Activated CD4-positive, alpha-beta T cell treated with anti-CD3 and anti-CD28 coated beads, Interleukin-2, amount 50 U/mL, for 4 hours (primary cell): ENCODE measurements at places on chromosomes 12 and 14.

DNA sequence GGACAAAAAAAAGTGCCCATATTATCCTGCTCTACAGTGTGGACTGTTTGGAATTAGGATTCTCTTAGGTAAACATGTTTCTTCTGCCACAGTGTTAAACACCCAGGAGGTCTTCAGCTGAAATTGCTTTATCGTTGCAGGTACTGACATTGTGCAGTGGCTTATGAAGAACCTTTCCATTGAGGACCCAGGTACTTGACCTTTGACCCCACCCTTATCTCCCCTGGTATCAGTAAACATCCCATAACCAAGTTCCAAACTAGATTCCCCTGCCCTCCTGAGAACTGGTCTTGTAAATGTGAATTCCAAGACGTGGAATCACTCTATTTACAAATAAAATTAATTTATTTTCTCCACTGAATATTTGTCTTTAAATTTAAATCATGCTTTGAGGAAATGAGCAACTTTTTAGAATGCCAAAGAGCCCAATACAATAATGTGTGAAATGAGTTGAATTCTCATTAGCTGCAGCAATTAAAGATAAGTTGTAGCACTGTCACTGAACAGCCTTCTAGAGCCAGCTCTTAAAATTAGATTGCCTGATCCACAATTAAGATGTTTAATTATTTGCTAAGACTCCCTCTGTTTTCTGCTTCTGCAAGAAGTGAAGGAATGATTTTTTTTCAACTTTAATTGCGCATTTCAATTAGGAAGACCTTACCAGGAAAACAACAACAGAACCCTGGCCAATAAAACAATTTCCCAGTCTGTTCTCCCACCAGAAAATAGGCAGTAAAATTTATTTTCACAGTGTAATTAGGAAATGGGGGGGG lies 439.3 kb downstream of the DPF3 start:
- no peak for DNase-seq

DNA sequence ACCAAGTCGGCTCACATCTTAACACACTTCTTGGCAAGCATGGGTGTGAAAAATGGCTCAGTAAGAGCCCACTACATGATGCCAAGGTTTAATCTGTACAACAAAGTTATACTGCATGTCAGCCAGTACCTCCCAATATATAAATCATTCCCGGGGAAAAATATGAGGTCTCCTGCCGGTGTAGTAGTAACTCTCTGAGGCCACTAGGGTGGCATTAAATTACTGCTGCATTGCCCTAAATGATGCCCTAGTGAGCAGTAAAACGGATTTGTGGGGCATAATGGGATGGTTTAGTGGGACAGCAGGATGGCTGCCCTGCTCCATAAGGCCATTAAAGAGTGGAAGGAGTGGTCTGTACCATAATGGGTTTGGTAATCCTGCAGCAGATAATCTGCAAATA lies 267.7 kb downstream of the MED13L start:
- DNase-seq = no peak

GRCh38 chr12:76623931-76624330 lies 64.4 kb upstream of the OSBPL8 start:
- DNase-seq = no peak

DNA sequence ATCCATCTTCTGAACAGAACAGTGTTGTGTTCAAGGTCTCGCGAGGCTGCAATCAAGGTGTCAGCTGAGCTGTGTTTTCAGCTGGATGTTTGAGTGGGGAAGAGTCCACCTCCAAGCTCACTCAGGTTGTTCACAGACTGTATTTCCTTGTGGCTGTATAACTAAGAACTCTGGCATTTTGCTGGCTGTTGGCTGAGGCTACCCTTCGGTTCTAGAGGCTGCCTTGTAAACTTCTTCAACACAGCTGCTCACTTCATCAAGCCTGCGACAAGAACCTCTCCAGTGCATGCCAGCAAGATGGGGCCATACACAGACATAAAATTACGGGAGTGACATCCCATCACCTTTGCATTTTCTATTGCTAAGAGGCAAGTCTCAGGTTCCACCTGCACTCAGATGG lies 12.7 kb downstream of the FOS start:
- DNase-seq = no peak

DNA sequence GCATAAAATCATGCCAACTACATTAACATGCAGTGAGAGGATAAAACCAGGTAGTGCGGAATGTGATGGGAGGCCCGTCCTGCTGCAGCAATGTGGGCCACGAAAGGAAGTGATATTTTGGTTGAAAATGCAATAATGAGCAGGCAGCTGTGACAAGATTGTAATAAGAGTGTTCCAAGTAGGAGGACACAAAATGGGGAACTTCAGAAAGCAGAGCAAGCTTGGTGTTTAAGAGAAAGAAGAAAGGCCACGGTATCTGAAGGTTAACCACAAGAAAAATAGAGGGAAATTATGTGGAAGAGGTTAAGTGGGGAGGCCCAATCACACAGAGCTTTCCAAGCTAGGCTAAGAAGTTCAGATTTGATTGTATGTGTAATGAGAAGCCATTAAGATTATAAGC lies 34.3 kb downstream of the OVCH1 start:
- DNase-seq = no peak

DNA sequence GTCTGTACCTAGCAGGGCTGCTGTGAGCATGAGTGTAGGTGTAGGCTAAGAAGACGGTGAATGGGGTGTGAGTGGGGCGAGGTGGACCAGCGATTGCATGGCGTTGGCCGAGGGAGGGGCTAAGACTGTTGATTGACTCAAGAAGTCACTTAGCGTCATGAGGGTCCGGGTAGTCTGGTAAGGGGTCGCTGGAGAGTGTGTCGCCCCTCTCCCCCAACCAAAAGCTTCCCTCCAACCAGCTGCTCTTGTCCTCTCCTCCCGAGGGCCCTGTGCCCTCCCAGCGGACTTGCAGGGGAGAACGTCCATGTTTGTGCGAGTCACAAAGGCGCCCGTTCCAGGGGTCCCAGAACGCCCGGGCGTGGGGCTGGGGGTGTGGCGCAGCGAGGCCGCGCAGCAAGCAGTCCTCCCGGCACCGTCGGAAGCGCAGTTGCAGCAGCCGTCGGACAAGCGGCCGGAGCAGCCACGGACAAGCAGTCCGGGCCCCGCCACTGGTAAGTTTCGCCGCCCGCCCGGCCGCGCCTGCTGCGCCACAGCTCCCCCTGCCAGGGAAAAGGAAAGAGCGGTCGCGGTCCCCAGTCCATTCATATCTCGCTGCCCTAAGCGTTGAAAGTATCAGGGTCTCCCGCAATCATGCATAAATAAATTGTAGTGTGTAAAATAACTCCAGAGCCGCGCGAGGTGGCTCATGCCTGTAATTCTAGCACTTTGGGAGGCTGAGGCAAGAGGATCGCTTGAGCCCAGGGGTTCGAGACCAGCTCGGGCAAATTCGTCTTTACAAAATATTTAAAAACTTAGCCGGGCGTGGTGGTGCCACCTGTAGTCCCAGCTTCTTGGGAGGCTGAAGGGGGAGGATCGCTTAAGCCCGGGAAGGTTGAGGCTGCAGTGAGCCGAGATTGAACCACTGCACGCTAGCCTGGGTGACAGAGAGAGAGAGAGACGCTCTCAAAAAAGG lies at the start of gene CCDC63:
TSS of gene CCDC63 (plus strand) at position 373 of the 952 bp plus-strand sequence. CDS start 5,968 bp downstream, outside the sequence.
- DNase-seq = peak; percentile 9

GRCh38 chr12:11648514-11649412 lies 711 bp upstream of the ETV6 start:
- peak; percentile 61 for DNase-seq

GRCh38 chr12:104108755-104109445 lies 29.1 kb downstream of the NFYB start:
- DNase-seq = peak; percentile 87

DNA sequence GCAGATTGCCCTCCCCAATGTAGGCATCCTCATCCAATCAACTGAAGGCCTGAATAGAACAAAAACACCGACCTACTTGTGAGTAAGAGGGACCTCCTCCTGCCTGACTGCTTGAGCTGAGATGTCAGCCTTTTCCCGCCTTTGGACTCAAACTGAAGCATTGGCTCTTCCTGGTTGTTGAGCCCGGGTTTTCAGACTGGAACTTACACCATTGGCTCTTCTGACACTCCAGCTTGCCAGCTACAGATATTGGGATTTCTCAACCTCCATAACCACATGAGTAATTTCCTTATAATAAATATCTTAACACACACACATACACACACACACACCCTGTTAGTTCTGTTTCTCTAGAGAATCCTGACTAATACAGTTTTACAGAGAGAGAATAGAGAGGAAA lies 173.4 kb upstream of the NTF3 start:
- DNase-seq = no peak

- no peak for DNase-seq
Measured at GRCh38 chr12:49946497-49946896, 4.0 kb upstream of the AQP2 start.

DNA sequence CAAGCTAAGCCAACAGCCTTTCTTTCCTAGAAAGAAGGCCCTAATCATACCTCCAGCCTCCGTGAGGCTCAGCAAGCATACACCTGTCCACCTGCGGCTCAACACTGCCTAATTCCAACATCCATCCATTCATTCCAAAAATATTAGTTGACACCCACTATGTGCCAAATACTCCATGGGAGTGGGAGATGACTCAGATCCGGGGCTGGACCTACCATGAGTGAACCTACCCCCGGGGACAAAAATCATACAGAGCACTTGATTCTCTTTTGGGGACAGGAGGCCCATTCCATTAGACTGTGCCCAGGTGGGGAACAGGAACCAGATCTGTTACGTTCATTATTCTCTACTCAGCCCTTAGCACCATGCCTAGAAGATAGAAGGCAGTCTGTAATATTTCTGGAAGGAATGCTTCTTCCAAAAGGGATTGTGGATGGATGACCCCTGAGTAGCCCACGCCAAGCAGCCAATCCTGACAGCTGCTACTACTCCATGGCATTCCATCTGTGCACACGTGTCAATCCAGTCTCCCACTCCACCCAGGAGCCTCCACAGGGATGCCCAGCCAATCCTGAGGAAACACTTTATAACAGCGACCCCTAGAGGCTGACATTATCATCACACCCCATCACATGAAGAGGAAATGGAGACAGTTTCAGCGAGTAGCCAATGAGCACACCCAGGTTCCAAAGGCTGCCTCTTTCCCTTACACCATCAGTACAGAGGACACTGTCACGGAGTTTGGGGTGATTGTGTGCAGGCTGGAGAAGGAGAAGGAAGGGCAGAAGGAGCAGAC lies 170.7 kb downstream of the ESRRB start:
- DNase-seq = no peak

DNA sequence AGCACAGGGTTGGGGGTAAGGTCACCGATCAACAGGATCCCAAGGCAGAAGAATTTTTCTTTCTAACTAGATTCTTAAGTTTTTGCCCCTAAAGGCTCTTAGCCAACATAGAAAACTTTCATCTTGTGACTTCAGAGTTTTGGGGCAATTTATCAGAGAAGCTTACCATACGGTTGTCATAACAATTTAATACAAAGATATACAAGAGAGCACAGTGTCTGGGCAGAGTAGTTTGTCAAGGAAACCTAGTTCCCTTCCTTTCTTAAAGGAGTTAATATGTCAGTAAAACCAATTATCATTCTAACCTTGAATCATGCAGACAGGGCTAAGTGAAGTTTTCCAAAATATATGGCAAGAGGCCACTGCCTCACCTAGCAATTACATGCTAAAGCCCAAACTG lies 18.4 kb downstream of the NR2C1 start:
- DNase-seq = no peak

DNA sequence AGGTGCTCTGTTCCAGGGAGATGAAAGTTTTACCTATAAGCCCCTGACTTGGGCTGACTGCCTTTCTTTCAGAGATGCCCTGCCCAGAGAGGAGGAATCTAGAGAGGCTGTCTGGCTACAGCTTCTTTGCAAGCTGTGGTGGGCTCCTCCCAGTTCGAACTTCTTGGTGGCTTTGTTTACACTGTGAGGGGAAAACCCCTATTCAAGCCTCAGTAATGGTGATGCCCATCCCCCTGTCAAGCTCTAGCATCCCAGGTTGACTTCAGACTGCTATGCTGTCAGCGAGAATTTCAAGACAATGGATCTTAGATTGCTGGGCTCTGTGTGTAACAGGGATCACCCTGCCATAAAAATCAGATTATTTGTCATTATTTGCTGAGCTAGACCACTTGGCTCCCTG lies 377.6 kb downstream of the FLRT2 start:
- no peak for DNase-seq

DNA sequence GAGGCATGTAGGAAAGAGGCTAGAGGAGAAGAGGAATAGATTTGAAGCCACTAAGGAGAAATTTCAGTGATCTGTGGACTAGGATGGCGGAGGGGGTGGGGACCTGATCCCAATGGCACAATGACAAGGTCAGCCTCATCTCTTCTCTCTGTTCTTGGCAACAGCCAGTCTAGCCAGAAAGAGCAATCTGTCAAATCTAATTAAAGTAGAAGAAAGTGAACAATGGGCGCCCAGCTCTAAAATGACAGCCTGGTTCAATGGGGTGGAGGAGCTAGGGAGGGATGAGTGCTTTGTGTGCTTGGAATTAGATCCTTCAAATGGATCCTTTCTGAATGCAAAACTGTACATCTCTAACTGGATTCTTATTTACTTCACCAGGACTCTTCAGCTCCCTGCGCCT lies 37.2 kb upstream of the TUBA1C start:
- no peak for DNase-seq

GRCh38 chr14:30882431-30882830 lies 8.1 kb downstream of the COCH start:
- DNase-seq = no peak

DNA sequence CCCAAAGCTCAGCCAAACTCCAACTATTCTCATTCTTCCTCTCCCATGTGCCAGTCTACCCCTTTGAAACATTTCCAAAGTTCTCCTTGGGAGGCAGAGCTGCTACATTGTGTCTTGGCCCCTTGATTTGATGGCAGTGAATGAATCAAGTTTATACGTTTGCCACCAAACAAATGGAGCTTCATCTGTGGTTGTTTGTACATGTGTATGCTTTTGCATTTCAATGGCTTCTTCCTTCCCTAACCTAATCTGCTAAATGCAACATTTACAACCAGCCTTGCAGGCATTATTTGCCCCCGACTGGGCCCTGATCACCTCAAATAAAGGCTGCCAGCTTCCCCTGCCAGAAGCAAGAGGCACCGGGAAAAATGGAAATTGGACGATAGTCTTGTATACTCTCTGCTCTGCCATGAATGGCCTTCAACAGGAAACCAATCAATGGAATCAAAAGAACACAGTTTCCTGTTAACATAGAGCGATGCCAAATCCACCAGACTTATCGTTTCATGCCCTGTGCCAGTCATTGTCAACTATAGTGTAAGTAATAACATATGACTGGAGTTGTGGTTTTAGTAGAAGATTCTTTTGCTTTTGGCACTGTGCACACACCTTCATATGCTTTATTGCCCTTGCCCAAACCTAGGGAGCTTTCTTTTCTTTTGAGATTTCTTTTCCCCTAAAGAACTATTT lies 97.8 kb downstream of the TMEM30B start:
- DNase-seq = no peak

GRCh38 chr14:100775831-100776591 lies 49.3 kb downstream of the DLK1 start:
- no peak for DNase-seq
